ENCODE measurements at places on chromosomes 13 and 19.

- no peak for DNase-seq
Observed at GRCh38 chr19:30276011-30276882, 95.9 kb upstream of the ZNF536 start.

DNA sequence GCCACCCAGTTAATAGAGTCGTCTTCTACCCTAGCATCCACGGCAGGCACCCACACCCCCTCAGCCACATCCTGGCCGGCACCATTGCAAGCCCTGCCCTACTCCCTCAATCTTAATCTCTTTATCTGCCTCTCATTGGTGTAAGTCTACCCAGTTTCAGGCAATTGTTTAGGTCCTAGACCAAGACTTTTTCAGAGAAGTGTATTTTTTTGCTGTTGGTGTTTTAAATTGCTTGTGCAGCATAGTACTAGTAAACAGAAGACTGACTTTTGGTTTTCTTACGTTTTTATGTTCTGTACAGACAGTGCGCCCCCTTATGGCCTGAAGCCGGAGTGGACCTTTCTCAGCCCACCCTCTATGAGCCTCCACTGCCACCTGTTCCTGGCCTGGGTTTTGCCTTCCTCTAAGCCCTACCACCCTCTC lies 2.3 kb upstream of the LCP1 start:
- peak; percentile 59 for DNase-seq

GRCh38 chr13:99661791-99662190 lies 160.5 kb downstream of the TM9SF2 start:
- no peak for DNase-seq

DNA sequence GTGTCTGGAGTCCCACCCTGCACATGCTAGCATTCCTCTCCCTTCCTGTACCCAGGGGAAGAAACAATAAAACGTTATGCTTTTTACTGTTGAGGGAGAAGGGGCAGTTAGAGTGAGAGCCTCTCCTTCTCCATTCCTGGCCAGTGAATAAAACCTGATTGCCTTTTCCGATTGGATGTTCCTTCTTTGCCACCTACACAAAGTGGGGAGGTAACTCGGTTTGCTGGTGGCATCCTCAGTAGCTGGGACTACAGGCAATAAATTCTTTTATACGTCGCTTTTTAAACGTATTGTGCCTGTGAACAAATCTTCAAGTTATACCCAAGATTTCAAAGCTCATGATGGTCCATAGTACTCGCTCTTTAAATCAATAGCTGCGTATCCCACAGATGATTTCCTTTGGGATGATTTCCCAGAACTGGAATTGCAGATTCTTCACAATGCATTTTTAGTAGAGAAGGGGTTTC lies 660 bp upstream of the MVB12A start:
- no peak for DNase-seq

DNA sequence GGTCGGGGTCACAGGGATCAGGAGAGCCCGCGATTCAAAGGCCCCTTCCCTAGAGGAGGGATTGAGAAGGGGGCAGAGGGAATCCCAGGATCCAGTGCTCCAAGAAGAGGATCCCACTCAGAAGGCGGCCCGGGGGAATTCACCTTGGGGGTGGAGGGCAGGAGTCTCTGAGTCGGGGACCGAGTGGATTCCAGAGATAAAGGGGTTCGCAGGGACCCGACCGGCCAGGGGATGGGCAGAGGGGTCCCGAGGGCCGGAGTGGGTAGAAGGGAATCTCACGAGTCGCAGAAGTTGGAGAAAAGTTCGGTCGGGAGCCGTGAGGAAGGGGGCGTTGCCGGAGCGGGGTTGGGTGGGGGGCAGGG lies 261 bp downstream of the PRKD2 start:
- DNase-seq, result no peak

GRCh38 chr13:73411067-73411809 lies 352.4 kb downstream of the KLF5 start:
- DNase-seq, result no peak

DNA sequence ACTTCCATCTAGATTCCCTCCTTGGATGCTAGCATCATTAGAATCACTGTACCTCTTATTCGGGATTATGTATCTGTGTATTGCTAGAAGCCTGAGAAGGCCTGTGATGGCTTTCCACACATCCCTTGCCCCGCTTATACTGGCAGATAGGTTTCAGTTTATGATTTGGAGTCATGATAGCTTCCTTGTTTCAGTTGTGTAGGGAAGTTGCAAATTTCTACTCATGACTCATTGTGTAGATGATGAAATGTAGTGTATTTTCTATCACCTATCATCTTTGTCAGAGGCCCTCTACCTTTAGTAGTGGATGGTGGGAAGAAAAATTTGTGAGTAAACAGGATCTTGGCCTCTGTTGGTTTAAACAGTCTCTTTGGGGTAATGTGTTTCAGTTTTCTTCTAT lies 165.2 kb downstream of the GGACT start:
- DNase-seq, result no peak

- no peak for DNase-seq
Observed at GRCh38 chr13:44307844-44308243, 65.8 kb upstream of the SERP2 start.

DNA sequence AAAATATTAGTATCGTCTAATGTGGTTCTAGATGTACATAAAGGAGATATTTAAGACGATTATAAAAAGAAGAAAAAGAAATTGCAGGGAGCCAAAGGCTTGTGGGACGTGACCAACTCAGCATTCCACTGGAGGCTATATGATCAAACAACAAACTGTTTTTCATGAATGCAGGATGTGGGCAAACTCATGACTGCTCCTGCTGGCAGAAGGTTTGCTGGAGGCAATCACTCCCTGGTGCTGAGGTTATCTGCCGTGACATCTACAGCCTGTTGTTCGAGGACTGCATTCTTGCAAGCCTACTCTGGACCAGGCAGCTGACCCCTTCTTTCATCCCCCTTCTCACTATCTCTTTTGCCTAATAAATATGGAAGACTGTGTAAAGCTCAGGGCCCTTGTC lies 518.1 kb downstream of the UQCRFS1 start:
- DNase-seq, result no peak

- DNase-seq, result no peak
Observed at GRCh38 chr19:2977746-2978138, 378 bp downstream of the TLE6 start.

GRCh38 chr13:83211301-83211700 lies 671.0 kb downstream of the SLITRK1 start:
- no peak for DNase-seq

DNA sequence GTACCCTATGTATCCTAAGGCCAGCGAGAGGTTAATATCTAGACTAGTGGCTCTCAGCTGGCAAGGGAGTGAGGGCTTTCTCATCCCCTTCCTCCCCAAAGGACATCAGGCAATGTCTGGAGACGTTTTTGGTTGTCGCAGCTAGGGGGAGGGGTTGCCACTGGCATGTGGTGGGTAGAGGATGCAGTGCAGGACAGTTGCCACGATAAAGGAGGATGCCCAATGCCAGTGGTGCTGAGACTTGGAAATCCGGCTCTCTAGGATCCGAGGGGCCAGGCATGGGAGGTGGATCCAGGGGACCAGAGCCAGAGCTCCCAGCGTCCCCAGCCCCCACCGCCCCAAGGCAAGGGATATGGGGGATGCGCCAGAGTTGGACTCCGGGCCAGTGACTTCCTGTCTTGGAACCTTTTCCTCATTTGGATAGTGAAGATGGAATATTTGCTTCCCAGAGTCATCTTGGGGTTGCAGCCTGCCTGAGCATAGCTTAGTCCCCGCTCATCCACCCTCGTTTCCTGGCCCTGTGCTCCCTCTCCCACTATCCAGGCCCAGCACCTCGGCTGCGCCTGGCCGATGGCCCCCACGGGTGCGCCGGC lies 4.9 kb downstream of the SSC5D start:
- no peak for DNase-seq

DNA sequence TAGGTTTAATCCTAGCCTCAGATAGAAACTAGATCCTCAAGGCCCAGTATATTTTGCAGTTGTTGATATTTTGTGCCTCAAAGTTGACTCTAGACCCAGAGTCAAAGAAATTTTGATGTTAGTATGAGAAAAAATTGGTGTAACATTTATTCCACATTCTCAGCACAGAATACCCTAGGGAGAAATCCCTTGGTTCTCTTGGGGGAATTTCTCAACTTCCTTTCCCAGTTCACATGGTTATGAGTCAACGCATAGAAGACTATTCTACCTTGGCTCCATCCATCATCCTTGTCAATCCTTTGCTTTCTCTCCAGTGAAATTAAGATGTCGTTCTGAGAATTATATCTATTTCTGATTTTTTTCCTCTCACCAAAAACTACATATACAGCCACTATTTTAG lies 145.3 kb downstream of the POSTN start:
- no peak for DNase-seq

- DNase-seq, result peak; percentile 68
Observed at GRCh38 chr19:45439569-45440258, 16.0 kb upstream of the ERCC1 start.

GRCh38 chr19:40392894-40393517 lies 3.0 kb upstream of the HIPK4 start:
- DNase-seq, result no peak

DNA sequence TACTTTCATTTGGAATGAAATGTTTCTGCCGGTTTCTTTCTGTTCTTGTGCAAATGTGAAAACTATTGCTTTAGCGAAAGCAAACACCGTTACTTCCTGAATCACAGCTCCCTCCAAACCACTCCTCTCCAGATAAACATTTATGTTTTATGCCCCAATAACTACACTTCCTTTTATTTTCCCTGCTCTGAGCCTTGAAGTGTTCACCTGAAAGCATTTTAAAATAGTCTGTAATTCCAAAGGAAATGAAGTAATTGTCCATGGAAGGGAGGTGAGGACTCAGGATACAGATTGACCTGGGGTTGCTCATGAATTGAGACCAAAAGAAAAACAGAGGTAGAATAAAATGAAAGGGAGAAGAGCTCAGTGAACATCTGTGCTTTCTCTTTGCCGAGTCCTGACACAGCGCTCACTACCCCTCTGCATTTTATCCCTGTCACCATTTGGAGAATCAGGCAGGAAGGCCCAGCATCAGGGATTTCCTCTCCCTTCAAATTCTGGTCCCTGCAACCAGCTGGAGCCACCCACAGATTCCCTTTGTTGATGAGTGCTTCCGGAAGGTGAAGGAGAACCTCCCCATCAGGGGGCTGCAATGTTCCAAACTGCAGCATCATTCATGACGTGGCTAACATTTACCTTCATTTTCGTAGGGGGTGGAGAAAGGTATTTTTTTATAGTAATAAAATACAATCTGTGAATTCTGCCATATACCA lies 171.9 kb downstream of the ITGBL1 start:
- DNase-seq, result no peak

Measured in T-helper 22 cell (primary cell).